BJ (cell line): ENCODE measurements at places on chromosomes 6 and 20.

- no peak for DNase-seq
These were observed 180.0 kb upstream of the RREB1 start for GRCh38 chr6:6927521-6928361.

GRCh38 chr6:113936093-113936934, 34.6 kb downstream of the HDAC2 start:
- DNase-seq = peak; percentile 28

DNA sequence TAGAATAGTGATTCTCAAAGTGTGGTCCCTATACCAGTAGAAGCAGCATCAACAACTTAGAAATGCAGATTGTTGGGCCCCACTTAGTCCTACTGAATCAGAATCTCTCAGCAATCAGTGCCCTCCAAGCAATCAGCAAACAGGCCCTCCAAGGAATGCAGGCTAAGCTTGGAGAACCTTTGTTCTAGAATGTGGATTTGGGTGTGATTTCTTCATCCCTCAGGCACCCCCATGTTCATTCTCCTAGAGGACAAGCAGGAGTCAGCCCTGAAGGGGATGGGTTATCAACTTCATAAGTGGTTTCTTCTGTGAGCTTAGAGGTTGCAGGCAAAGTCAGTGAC, 40.5 kb upstream of the TAF8 start:
- no peak for DNase-seq

GRCh38 chr6:144007478-144008119, 460 bp downstream of the PLAGL1 start:
- DNase-seq = no peak

GRCh38 chr20:41320441-41320840, 2.9 kb upstream of the ZHX3 start:
- no peak for DNase-seq

- no peak for DNase-seq
These were observed 631 bp downstream of the MDGA1 start for GRCh38 chr6:37696841-37697662.

DNA sequence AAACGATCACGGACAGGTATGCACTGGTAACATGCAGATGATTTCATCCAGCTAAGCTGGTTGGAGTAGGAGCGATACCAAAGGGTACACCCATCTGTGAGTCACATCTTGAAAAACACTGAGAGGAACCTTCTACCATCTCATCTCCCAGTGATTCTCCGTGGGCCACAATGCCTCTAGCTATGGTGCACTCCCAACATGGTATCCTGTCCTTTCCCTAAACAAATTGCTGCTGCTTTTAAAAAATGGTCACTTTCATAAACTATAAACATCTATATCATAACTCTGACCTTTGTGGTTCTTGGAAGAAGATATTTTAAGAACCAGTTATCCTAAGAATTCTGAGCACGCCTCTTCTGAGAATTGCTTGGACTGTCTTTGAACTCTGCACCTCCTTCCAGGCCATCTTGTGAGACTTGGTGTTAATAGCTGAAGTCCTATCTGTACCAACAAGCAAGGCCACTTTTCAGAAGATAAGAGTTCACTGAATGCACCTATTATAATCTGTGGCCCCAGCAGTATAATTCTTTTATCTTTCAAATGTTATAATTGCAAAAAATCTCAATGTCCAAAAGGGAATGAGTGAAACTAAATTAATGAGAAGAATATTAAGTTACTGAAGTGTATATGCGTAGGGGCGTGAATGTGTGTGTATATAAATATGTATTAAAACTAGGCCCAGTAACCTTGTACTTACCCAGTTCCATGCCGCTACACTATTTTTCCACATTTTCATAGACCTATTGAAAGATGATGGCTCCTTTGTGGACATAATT, 70.5 kb upstream of the TPD52L1 start:
- DNase-seq = no peak

- DNase-seq = no peak
These were observed 349.4 kb downstream of the ARHGAP18 start for GRCh38 chr6:129360682-129360955.

DNA sequence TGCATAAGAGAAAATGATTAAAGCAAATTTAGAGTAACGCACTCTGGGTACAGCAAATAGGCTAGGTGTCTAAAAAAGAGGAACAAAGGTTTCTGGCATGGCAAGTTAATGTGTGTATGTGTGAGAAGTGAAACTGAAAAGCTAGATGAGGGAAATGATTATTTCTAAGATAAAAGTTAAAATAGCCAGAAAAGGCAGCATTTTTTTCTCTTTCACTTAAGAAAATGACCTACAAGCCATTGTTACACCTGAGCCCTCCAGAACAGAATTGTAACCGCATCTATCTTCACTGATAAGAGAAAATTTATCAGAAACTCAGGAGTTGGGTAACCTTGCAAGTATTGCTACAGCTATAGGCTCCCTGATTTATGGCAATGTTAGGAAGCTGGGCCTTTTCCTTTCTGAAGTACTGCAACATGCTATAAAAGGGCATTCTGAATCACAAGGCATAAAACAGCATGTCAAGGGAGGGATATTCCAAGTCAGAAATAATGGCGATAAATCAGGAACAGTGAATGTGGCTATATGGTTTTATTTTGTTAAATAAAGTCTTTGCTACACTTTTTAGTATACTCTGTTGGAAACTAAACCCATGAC, 395.3 kb downstream of the TBC1D32 start:
- DNase-seq = no peak

GRCh38 chr20:39874049-39874893, 814.8 kb downstream of the MAFB start:
- no peak for DNase-seq

DNA sequence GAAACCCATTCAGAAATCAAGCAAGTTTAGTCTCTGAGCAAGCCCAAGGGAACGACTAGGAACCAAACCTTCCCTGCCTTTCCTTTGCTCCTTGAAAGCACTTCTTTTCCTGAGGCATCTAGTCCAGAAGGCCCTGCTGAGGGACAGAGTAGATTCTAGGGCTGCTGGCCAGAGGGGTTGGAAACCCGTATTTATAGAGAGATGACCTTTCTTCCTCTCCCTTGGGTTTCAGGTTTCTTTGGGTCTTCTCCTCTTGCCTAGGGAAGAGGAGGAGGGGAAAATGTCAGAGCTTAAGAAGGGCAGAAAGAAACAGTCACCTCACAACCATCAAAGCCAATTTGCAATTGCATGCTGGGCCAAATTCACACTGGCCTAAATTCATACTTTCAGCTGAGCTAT, 5.8 kb downstream of the APOBEC2 start:
- DNase-seq = no peak

- no peak for DNase-seq
These were observed 29.6 kb downstream of the GSS start for GRCh38 chr20:34925981-34926380.

DNA sequence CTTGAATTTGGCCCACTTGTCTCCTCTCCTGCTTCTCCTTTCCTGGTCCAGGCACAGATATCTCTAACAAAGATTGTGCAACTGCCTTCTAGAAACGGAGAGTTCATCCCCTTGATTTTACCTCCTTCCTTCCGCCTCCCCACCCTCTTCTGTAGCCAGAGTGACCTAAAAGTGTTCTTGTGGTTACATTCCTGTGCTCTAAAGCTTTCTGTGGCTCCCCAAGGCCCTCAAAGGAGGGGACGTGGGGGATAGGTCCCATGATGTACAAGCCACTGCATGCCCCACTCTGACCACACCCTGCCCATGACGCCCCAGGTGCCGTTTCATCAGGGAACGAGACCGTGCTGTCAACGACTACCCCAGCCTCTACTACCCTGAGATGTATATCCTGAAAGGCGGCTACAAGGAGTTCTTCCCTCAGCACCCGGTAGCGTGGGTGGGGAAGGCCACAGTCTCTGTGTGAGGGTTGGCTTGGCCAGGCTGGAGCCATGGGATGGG, 8.2 kb downstream of the CDC25B start:
- DNase-seq = no peak

- no peak for DNase-seq
These were observed 158.6 kb upstream of the RIMS1 start for GRCh38 chr6:71727632-71728294.

GRCh38 chr20:12056839-12057238, 139.1 kb downstream of the BTBD3 start:
- no peak for DNase-seq

- DNase-seq = no peak
These were observed 42.2 kb downstream of the GFOD1 start for GRCh38 chr6:13445005-13445743.

- DNase-seq = no peak
These were observed 17.3 kb upstream of the TXLNB start for GRCh38 chr6:139308936-139309603.

- DNase-seq = no peak
These were observed 61.8 kb downstream of the NFATC2 start for GRCh38 chr20:51480507-51481270.

GRCh38 chr20:20331156-20331555, 36.7 kb upstream of the INSM1 start:
- DNase-seq = no peak

GRCh38 chr6:9485992-9486391, 928.9 kb downstream of the TFAP2A start:
- DNase-seq = no peak

DNA sequence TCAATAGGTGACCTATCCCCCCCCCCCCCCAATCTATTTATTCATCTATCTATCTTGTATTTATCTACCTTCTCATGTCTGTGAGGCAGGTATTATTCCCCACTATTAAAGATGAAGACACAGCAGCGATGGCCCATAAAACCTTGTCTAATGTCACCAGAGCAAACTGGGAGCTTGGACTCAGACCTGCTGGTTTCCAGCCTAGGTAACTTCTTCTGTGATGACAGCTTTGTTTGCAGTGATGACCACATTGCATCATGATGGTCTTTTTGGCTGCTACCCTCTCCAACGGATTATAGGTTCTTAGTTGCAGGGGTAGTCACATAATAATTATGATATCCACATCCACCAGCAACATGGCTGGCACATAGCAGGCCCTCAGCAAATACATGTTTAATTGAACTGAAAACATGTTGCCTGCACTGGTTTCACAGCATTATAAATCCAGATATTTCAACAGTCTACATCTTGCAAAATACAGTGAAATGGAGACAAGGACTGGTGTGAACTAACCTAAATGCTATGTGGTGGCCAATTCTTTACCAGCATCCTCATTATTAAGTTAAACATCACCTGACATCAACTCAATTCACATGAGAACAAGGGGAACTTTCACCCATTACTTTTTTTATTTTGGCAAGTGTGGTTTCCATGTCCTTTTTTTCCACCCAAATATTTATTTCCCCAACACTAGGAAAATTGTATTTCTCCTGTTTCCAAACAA, 712.5 kb upstream of the NRSN1 start:
- DNase-seq = peak; percentile 9

DNA sequence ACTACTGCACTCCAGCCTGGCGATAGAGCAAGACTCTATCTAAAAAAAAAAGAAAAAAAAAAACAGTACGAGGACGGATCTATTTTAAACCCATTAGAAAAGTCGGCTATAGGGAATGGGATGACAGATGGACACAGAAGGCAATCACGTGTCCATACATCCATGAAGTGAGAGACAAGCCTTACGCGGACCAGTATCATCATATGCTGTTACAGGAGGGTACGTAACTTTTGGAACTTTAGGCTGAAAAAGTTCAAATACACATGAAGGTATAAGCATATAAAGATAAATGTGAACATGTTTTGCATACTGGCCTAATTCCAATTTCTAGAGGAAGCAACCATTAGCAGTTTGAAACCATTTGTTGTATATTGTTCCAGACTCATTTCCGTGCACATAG, 109.8 kb upstream of the EXOC2 start:
- DNase-seq = no peak

DNA sequence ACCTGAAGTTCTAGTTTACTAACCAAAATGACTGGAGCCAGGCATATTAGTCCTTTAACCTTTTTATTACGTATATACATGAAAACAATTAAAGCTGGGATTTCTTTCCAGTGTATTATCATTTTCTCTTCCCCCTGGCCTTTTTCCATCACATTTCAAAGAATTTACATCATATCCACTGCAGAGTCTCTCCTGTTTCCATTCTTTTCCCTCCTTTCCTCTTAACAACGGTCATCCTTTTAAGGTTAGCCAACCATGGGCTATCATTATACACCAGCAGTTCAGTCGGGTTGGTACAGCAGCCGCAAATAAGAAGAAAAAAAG, 104.6 kb downstream of the TFAP2A start:
- DNase-seq = no peak

- DNase-seq = no peak
These were observed 108.6 kb downstream of the CHD6 start for GRCh38 chr20:41509316-41510200.

- no peak for DNase-seq
These were observed 28.8 kb upstream of the TULP4 start for GRCh38 chr6:158283304-158283980.

- peak; percentile 80 for DNase-seq
These were observed 343.0 kb downstream of the CDKAL1 start for GRCh38 chr6:20877008-20877937.

DNA sequence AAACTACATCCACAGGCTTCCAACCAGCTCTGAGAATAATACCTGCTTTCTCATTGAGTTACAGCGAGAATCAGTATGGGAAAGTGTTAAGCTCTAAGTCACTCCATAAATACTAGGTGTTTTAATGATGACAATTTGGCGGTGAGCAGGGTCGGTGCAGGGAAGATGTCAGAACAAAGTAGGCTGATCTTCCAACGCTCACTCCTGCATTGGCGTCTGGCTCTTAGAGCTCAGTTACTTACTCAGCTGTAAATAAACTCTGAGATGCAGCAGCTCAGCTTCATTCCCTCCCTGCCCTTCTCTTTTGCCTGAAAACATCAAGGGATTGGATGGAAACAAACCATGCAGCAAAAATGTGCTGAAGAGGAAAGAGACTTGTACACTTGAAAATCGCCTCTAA, 102.5 kb upstream of the SPACA1 start:
- no peak for DNase-seq

GRCh38 chr6:166381733-166382499, 824 bp downstream of the MPC1 start:
- DNase-seq = no peak

DNA sequence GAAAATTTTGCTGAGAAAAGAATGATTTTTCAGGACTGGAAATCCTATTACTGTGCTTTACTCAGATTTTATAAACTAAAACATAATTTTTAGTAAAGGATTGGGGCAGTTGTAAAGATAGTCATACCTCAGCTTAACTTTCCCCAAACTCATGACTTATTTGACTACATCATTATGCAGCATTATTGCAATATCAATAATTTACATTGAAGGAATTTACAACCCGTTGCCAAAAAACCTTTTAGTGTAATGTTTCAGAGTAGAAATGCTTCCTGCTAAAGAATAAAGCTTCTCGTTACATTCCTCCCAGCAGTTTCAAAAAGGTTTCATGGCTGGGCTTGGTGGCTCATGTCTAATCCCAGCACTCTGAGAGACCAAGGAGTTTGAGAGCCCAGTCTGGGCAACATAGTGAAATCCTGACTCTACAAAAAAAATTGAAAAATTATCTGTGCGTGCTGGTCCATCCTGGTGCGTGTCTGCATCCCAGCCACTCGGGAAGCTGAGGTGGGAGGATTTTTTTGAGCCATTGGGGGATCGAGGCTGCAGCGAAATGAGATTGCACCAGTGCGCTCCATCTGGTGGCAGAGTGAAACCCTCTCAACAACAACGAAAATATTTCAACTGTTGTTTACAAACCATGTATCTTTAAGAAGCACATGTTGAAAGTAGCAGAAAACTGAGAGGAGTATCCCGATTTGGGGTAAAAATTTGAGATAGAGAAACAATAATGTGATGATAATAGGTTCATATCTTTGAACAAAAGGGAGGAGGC, 4.4 kb downstream of the AMD1 start:
- DNase-seq = no peak
